ENCODE measurements at places on chromosomes 7 and 10. TPM values are rescaled to one million over a fixed set of nuclear protein-coding genes. Genes with fewer than 3 reads are reported as not detected.

DNA sequence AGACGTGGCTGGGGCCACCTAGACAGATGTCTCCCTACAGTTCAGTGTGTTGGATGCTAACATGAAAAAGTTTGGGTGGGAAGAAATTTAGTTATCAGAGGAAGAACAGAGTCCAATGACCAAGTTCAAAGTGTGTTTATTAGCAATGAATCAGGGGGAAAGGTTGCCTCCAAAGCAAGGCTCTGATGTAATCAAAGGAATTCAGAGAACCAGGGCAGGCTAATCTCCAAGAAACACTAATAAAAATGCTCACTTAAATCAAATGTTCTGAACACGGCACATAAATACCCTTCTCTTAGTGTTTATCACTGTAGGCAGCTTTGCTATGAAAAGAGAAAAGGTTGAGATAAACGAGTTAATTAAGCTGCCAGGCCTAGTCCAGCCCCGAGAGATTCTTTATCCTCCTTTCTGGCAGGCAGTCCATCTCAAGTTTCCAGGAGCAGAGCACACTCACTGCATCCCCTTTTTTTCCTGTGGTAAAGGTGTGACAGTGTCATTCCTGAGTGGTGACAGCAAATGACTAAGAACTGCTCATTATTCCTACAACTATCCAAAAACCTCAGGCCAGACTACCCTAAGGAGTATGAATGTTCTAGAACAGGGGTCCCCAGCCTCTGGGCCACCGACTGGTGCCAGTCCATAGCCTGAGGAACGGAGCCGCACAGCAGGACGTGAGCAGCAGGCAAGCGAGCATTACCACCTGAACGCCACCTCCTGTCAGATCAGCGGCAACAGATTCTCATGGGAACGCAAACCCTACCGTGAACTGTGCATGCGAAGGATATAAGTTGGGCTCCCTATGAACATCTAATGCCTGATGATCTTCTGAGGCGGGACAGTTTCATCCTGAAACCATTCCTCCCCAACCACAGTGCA, 66.9 kb upstream of the FHIP2A start:
- no peaks in the 10 kb centered on the region for H3K27me3 ChIP-seq
- H3K36me3 ChIP-seq, result no peaks in the 10 kb centered on the region
- H3K27ac ChIP-seq, result peak overlapping the region; percentile 39
- peak; percentile 77 for DNase-seq
- H3K4me3 ChIP-seq, result no peak overlapping the region

DNA sequence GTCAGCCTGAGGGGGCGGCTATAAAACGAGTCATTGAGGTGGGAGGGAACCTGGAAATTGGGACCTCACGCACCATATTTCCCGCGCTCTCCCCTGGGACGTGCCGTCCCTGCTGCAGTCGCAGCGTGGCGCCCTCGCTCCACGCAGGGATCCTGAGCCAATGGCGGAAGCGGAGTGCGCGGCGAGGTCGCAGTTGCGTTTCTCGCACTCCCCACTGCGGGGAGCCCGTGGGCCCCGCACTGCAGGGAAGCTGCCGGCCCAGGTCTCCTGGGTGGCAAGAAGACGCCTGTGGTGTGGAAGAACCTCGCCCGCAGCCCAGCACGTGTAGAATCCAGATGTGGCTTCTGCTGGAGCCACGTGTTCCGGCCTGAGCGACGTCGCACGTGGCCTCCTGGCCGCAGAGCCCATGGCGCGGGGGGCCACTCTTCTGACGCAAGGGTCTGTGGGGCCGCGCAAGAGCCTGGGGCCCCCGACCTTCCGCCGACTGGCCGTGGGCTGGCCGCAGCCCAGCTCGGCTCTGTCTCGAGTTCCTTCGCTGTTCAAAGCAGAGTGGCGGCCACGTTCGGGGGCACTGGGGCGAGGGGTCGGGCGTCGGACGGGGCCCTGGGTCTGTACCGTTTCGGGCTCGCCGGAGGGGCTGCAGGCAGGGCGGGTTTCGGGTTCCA, 26.4 kb downstream of the HIF1AN start:
- DNase-seq, result peak; percentile 23
- no peak overlapping the region for H3K4me3 ChIP-seq
- peaks cover 12% of the 10 kb centered on the region for H3K4me1 ChIP-seq
- no peak overlapping the region for H3K27ac ChIP-seq
- peaks cover 36% of the 10 kb centered on the region for H3K27me3 ChIP-seq

GRCh38 chr10:79116368-79116767, 47.6 kb downstream of the ZMIZ1 start:
- DNase-seq, result no peak
- H3K27me3 ChIP-seq, result no peaks in the 10 kb centered on the region
- H3K27ac ChIP-seq, result no peak overlapping the region
- H3K4me1 ChIP-seq, result peaks cover 43% of the 10 kb centered on the region
- H3K4me3 ChIP-seq, result no peak overlapping the region
- peaks cover 17% of the 10 kb centered on the region for H3K36me3 ChIP-seq

DNA sequence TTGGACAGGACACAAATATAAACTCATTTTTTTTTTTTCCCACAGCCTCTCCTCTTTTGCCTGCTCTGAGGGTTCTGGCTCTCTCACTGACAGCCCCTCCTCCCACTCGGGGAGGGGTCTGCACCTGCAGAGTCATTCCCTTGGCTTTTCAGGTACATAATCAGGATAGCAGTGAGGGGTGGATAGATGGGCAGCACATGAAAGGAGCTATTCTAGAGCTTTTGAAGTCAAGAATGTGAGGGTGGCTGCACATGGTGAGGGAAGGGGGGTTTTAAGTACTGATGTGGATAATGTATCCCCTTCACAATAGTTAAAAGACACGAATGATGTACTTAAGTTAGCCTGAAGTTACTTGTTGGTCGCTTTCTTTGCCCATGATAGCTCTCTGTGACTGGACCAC, 76.2 kb downstream of the CFAP58 start:
- H3K4me3 ChIP-seq, result no peak overlapping the region
- no peaks in the 10 kb centered on the region for H3K27me3 ChIP-seq
- no peaks in the 10 kb centered on the region for H3K36me3 ChIP-seq
- no peak for DNase-seq

GRCh38 chr10:119116326-119116951, 12.5 kb downstream of the DENND10 start:
- H3K27ac ChIP-seq, result no peak overlapping the region
- peaks cover 9% of the 10 kb centered on the region for H3K36me3 ChIP-seq

DNA sequence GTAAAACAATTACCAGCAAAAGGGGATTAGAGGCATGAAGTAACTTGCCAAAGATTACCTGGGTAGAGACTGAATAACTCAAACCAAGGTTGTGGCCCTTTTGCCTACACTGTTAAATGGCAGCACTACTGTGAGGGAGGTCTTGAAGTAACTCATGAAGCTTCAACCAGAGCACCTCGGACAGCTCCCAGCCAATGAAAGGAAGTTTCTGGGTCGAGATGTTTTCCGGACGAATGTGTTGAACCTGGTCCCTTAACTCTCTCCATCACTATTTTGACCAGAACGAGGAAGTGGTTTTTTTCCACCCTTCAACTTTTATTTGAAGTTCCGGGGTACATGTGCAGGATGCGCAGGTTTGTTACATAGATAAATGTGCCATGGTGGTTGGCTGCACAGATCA, 133.6 kb upstream of the PRKCQ start:
- H3K27ac ChIP-seq, result no peak overlapping the region
- H3K4me1 ChIP-seq, result no peaks in the 10 kb centered on the region
- H3K27me3 ChIP-seq, result peaks cover 9% of the 10 kb centered on the region
- no peaks in the 10 kb centered on the region for H3K36me3 ChIP-seq

- peaks cover under 1% of the 10 kb centered on the region for H3K4me1 ChIP-seq
- no peaks in the 10 kb centered on the region for H3K36me3 ChIP-seq
Measured at GRCh38 chr10:83769281-83769820, 370.0 kb upstream of the GHITM start.

GRCh38 chr10:111439034-111439842, 362.4 kb downstream of the ADRA2A start:
- no peaks in the 10 kb centered on the region for H3K36me3 ChIP-seq
- H3K27me3 ChIP-seq, result no peaks in the 10 kb centered on the region
- no peaks in the 10 kb centered on the region for H3K4me1 ChIP-seq
- H3K27ac ChIP-seq, result no peak overlapping the region
- no peak for DNase-seq

GRCh38 chr7:129828989-129829736, 123.6 kb downstream of the UBE2H start:
- no peak overlapping the region for H3K4me3 ChIP-seq
- H3K27me3 ChIP-seq, result no peaks in the 10 kb centered on the region
- peaks cover 45% of the 10 kb centered on the region for H3K4me1 ChIP-seq
- no peak for DNase-seq
- H3K27ac ChIP-seq, result peak overlapping the region; percentile 95

DNA sequence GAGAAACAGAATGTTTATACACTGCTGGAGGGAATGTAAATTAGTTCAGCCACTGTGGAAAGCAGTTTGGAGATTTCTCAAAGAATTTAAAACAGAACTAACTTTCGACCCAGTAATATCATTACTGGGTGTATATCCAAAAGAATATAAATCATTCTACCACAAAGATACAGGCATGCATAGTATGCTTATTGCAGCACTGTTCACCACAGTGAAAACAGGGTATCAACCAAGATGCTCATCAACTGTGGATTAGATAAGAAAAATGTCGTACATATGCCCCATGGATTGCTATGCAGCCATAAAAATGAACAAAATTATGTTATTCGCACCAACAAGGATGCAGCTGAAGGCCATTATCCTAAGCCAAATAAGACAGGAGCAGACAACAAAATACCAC, 343.1 kb upstream of the KCND2 start:
- H3K27me3 ChIP-seq, result no peaks in the 10 kb centered on the region
- H3K4me1 ChIP-seq, result no peaks in the 10 kb centered on the region
- H3K4me3 ChIP-seq, result no peak overlapping the region
- no peak overlapping the region for H3K27ac ChIP-seq
- DNase-seq, result peak; percentile 39
- no peaks in the 10 kb centered on the region for H3K36me3 ChIP-seq

NPC1L1 gene
- total RNA-seq, result 0.07 TPM

CYP2C8 gene
- 0.34 TPM for total RNA-seq

CYP26A1 gene
- 0.53 TPM for total RNA-seq

PPP1R17 gene
- not detected for total RNA-seq

SEMA3A gene
- total RNA-seq, result 31.3 TPM

NUTM2A gene
- 1.2 TPM for total RNA-seq

FEZF1 gene
- total RNA-seq, result 0.61 TPM

STEAP2 gene
- total RNA-seq, result 2.3 TPM

MMRN2 gene
- 0.27 TPM for total RNA-seq

Data from astrocyte (in vitro differentiated cells and primary cell).